PC-3 (cell line): ENCODE measurements at places on chromosomes 6 and 20. TPM values are rescaled to one million over a fixed set of nuclear protein-coding genes. Genes with fewer than 3 reads are reported as not detected.

DNA sequence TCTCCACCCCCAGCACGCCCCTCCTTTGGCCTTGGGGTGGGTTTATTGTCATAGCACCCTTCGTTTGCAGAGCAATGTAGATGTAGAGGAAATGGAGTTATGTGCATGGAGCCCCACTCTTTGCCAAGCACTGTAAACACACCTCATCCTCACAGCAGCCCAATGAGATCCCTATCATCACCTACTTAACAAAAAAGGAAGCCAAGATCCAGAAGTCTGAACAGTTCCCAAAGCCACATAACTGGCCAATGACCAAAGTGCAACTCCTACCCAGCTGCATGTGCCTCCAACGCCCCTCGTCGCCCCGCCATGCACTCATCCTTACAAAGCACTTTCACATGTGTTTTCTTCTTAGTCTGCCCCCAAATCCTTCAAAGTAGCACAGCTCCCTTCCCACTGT, 21.8 kb upstream of the FOXQ1 start:
- no peak for DNase-seq

DNA sequence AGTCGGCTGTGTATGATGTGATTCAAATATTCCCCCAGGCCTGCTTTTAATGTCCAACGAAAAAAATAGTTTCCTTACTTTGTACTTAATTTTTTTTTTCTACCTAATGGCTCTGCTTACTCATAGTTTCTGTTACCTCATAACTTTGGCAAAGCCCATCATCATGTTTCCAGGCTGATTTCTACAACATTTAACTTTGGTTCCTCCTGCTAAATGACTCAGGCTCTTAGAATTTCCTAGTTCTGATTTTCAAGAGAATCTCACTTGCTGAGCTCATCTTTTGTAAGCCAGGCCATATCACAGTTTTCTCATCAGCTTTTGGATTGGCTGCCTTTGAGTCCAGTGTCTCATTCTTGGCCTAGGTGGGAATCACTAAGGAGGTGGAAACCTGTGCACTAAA, 323.1 kb downstream of the HDGFL1 start:
- peak; percentile 91 for DNase-seq

DNA sequence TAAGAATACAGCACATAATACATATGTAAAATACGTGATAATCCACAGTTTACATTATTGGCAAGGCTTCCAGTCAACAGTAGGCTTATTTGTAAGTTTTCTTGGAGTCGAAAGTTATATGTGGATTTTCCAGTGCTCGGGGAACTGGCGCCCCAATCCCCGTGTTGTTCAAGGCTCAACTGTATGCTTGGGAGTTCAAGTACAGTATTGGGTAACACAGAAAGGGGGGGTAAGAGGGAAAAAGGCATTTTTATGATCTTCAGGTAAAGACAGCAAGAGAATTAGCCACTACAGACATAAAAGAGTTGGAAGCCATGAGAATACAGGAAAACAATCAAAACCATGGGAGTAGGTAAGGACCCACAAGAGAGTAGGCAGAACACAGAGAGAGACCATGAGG, 16.4 kb downstream of the PSMB1 start:
- no peak for DNase-seq

Gene TMC2
- total RNA-seq = not detected in 2 replicates

- no peak for DNase-seq
Observed at GRCh38 chr20:708956-709355, 33.4 kb upstream of the SCRT2 start.

DNA sequence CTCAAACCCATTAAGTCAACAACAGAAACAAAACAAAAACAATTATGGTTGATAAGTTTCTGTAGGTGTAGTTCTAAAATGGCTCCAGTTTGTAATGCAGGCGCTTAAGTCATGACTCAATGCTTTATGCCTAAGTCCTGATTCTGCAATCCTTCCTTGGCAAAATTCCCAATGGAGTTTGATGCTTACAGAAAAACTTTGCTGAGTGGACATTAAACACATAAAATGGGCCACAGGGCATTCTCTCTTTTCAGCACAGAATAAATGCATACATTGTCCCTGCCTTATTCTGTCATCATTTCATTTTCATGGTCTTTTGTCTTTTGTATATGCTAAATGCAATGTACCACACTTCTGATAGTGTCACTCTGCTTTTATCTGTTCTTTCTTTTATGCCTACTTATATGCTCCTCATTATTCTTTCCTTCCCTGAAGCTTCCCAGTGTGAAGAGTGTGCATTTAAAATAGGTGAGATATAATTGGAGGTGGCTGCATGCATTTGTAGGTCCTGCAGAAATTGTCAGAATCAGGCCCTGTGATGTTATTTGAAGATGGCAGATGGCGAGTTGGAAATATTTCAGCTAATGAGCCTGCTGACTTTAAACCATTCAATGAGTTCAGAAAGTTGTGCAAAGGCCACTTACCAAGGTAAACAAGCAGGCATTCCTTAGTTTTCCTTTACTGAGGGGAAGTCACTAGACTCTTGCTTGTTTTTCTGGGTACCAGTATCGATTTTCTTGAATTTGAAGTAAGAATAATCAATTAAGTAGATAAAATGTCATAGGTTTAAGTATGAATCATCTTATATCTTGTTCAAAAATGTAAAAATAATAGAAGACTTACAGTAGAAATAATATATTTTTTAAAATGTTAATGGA, 313.1 kb downstream of the TRDN start:
- no peak for DNase-seq

Gene UNC93A
- total RNA-seq = not detected in 2 replicates
